ENCODE measurements at places on chromosomes 16 and 17. TPM values are rescaled to one million over a fixed set of nuclear protein-coding genes. Genes with fewer than 3 reads are reported as not detected.

GRCh38 chr16:69566240-69566980 is 644 bp downstream of the NFAT5 start:
- H3K36me3 ChIP-seq: no peaks in the 10 kb centered on the region
- H3K4me3 ChIP-seq: peak overlapping the region; percentile 99
- DNase-seq: peak; percentile 66

GRCh38 chr16:4537376-4538343 is 913 bp downstream of the CDIP1 start:
- no peaks in the 10 kb centered on the region for H3K27me3 ChIP-seq
- no peaks in the 10 kb centered on the region for H3K36me3 ChIP-seq
- H3K4me1 ChIP-seq: peaks cover 25% of the 10 kb centered on the region
- peak overlapping the region; percentile 79 for H3K4me3 ChIP-seq

- no peaks in the 10 kb centered on the region for H3K27me3 ChIP-seq
- no peaks in the 10 kb centered on the region for H3K36me3 ChIP-seq
- no peaks in the 10 kb centered on the region for H3K4me1 ChIP-seq
Measured at GRCh38 chr17:79298799-79299198, 224.2 kb downstream of the ENGASE start.

DNA sequence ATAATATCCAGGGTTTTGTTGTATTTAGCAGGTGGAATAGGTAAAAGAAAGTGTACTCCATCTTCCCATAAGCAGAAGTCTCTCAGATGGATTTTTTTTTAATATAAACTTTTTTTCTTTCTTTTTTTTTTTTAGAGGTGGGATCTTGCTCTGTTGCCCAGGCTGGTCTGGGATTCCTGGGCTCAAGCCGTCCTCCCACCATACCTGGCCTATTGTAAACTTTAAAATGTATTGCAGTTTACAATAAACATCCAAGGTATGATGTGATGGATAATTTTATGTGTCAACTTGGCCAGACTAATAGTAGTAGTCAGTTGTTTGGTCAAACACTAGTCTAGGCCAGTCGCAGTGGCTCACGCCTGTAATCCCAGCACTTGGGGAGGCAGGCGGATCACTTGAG is 10.8 kb upstream of the GP1BA start:
- H3K4me3 ChIP-seq: no peak overlapping the region
- no peaks in the 10 kb centered on the region for H3K27me3 ChIP-seq
- no peaks in the 10 kb centered on the region for H3K4me1 ChIP-seq
- H3K27ac ChIP-seq: no peak overlapping the region
- H3K36me3 ChIP-seq: no peaks in the 10 kb centered on the region
- no peak for DNase-seq

DNA sequence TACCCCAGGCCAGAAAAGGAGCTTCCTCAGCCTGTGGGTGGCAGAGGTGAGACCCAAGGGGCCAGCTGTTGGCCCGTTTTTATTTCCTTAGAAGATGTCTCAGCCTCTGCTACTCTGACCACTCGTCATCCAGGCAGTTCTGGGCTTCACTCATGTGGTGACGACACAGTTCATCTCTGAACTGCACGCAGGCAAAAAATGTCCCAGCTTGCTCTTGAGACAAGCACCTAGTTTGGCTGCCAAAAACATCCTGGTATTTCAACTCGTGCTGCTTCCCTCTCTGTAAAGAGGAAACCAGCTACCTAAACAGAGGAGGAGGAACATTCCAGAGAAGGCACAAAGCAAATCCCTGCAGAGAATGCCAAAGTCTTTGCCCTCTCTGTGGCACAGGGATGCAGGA is 125.7 kb downstream of the XYLT1 start:
- H3K27me3 ChIP-seq: no peaks in the 10 kb centered on the region
- no peaks in the 10 kb centered on the region for H3K4me1 ChIP-seq
- H3K36me3 ChIP-seq: no peaks in the 10 kb centered on the region
- no peak overlapping the region for H3K4me3 ChIP-seq

DNA sequence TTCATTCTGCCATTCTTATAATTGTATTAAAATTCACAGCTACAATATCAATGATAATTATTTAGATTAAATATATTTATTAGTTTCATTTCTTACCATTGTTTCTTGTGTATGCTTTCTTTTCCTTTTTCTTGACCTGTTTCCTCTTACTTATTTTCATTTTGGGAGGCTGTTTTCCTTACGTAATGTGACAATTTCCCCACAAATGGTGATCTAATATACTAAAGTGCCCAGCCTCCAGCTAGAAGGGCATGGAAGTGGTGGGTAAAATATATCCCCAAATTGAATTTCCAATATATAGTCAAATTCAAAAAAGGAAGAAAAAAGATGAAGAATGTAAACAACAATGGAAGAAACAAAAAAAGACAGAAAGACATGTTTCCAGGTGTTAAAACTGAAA is 1.5 kb upstream of the ABCA6 start:
- no peaks in the 10 kb centered on the region for H3K4me1 ChIP-seq
- H3K4me3 ChIP-seq: no peak overlapping the region
- no peaks in the 10 kb centered on the region for H3K36me3 ChIP-seq
- H3K27me3 ChIP-seq: no peaks in the 10 kb centered on the region
- peak overlapping the region; percentile 68 for H3K27ac ChIP-seq

DNA sequence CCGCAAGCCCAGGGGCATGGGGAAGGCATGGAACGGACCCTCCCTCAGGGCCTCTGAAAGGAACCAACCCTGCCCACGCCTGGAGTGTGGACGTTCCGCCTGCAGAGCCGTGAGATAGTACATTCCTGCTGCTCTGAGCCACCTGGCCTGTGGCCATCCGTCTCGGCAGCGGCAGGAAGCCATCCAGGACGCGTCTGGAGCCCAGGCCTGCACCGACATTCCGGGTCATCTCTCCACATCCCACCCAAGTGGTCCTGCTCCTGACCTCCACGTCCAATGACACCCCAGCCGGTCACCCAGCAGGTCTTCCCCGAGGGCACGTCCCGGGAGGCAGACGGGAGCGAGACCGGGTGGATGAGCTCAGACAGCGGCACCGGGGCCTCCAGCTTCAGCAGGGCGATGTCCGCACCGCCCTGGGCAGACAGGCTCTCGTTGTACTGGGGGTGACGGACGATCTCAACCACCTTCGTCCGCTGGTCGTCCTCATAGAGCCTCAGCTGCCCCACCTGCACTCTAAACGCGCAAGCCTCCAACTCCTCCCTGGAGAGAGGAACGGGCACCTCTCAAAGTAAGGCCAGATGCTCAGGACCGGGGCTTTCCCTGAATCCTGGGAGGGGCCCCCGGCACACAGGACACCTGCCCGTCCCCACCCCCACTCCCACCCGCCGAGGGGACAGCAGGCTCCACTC is 21.3 kb upstream of the UBE2I start:
- H3K36me3 ChIP-seq: no peaks in the 10 kb centered on the region
- H3K27me3 ChIP-seq: no peaks in the 10 kb centered on the region
- H3K27ac ChIP-seq: no peak overlapping the region

DNA sequence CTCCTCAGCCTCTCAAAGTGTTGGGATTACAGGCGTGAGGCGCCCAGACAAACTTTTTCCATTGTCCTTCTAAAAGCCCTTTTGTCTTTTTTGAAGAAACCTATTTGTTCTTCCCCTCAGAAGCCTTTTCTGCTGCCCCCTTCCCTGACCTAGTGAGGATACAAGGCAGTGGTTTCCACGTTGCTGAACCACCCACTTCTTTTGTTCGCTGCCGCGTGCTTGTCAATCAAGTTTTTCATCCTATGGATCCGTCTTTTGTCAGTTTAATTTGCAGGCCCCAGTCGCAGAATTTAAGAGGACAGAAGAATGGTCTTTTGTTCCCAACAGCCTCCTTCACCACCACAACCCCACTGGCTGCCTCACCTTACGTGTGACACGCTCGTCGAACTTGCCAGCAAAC is 20.2 kb upstream of the GNG13 start:
- no peaks in the 10 kb centered on the region for H3K27me3 ChIP-seq
- H3K36me3 ChIP-seq: no peaks in the 10 kb centered on the region
- H3K4me1 ChIP-seq: peaks cover 5% of the 10 kb centered on the region
- no peak overlapping the region for H3K27ac ChIP-seq

- no peaks in the 10 kb centered on the region for H3K27me3 ChIP-seq
- no peak for DNase-seq
- peak overlapping the region; percentile 19 for H3K27ac ChIP-seq
- H3K4me1 ChIP-seq: no peaks in the 10 kb centered on the region
- no peak overlapping the region for H3K4me3 ChIP-seq
Measured at GRCh38 chr16:27258241-27258734, 10.3 kb downstream of the NSMCE1 start.

GRCh38 chr17:42922294-42922693 is 21.7 kb downstream of the G6PC1 start:
- no peak for DNase-seq
- no peaks in the 10 kb centered on the region for H3K4me1 ChIP-seq
- H3K4me3 ChIP-seq: no peak overlapping the region
- H3K36me3 ChIP-seq: no peaks in the 10 kb centered on the region
- no peaks in the 10 kb centered on the region for H3K27me3 ChIP-seq

- no peaks in the 10 kb centered on the region for H3K36me3 ChIP-seq
- no peak for DNase-seq
- no peak overlapping the region for H3K27ac ChIP-seq
- no peaks in the 10 kb centered on the region for H3K27me3 ChIP-seq
- no peak overlapping the region for H3K4me3 ChIP-seq
- no peaks in the 10 kb centered on the region for H3K4me1 ChIP-seq
Measured at GRCh38 chr16:88514526-88515232, 55.5 kb upstream of the ZC3H18 start.

DNA sequence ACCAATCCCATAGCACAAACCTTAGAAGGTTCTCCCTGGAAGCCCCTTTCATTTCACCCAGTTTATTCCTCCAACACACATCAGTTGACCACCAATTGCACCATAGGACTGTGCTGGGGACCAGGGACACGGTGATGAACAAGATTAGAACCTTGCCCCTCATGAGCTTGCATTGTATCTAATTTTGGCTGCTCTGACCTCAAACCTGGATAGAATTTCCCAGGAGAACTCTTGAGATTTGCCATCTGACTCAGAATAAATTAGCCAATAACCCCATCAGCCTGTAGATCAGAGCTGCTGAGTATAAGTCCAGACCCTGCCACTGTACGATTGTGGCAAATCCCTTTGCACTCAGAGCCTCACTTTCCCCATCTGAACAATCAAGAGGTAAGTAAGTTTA is 52.1 kb downstream of the CDH11 start:
- no peak overlapping the region for H3K27ac ChIP-seq
- H3K36me3 ChIP-seq: no peaks in the 10 kb centered on the region
- H3K4me3 ChIP-seq: no peak overlapping the region
- no peaks in the 10 kb centered on the region for H3K27me3 ChIP-seq
- DNase-seq: no peak
- peaks cover 26% of the 10 kb centered on the region for H3K4me1 ChIP-seq

DNA sequence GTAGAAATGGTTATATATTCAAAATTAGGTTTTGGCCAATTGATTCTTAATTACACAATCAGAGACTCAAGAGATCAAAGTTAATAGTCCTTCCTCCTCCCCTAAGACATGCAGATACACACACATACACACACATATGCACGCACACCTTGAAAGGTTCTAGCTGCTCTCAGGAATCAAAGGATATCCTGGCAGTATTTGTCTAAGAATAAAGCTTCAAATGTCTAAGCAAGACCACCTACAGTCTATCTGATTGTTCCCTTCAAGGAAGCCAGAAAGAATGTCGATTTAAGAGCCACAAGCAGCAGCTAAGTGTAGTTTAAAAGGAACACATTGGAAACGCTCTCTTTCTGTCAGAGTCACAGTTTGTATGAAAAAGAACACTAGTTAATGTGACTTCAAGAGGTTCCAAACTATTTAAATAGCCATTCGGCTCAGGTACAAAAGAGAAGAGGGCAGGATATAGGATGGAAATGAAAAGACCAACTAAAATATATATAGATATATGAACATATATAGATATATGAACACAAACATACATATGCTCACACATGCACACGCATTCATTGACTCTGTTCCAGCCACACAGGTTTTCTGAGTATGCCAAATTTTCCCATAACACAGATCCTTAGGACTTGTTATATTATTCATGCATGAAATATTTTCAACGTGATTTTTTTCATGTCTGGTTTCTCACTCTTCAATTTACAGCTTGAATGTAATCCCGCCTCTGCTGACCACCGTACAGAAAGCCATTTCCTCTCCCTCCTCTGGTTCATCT is 79.0 kb downstream of the CDH8 start:
- no peak overlapping the region for H3K4me3 ChIP-seq
- DNase-seq: no peak
- no peak overlapping the region for H3K27ac ChIP-seq
- H3K27me3 ChIP-seq: no peaks in the 10 kb centered on the region

DNA sequence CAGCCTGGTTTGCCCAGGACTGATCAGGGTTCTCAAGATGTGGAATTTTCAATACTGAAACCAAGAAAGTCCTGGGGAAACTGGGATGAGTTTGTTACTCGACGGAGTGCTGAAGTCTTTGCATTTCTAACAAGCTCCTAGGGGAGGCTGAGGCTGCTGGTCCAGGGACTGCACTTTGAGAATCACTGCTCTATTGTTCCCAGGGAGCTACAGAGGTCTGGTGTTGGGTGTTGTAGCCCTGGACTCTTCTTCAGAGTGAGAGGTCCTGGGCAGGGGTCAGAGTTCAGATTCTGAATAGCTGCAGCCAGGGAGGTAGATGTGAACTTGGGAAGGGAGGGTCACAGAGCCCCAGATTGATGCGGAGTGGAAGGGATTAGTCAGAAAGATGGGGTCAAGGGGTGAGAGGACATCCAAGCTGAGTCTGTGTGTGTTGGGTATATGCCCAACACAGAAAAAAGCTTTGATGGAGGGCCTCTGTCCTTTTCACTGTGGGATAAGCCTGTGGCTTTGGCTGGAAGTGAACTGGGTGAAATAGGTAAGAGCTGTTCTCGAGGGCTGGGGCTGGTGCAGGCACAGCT is 14.1 kb downstream of the TMEM238L start:
- no peaks in the 10 kb centered on the region for H3K4me1 ChIP-seq
- H3K36me3 ChIP-seq: no peaks in the 10 kb centered on the region
- no peak overlapping the region for H3K4me3 ChIP-seq
- H3K27ac ChIP-seq: no peak overlapping the region
- H3K27me3 ChIP-seq: no peaks in the 10 kb centered on the region

DNA sequence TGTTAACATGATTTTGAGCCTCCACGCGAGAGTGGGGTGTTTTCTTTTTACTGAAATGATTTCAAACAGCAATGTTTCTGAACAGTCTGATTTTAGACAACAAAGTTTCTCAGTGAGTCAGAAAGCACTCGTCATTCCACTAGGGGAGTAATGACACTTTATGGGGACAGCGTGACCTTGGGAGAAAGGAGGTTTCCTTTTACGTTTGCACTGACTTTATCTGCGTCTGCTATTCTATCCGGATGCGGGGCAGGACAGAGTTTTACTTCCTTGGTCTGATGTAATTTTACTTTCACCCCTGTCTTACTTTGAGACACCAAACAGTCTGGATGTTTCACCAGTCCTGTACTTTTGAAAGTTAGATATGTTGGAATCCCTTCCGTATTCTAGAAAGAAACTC is 20.7 kb downstream of the SLC47A1 start:
- no peaks in the 10 kb centered on the region for H3K27me3 ChIP-seq
- H3K36me3 ChIP-seq: no peaks in the 10 kb centered on the region
- peak overlapping the region; percentile 51 for H3K27ac ChIP-seq

WIPF2 gene
- total RNA-seq: 5.0 TPM

CCT6B gene
- total RNA-seq: 1.8 TPM

ANKRD40CL gene
- total RNA-seq: not detected

DOC2A gene
- total RNA-seq: not detected

PIMREG gene
- not detected for total RNA-seq

ST6GALNAC2 gene
- 4.5 TPM for total RNA-seq

CDH11 gene
- total RNA-seq: 59.1 TPM
